Stimulated activated CD8-positive, alpha-beta memory T cell treated with anti-CD3 and anti-CD28 coated beads, Interleukin-4, amount 100 ng/mL, for 4 hours (primary cell): ENCODE measurements at places on chromosomes 16 and 17.

- DNase-seq, result no peak
These were observed 10.9 kb upstream of the DHRS7C start for GRCh38 chr17:9802294-9802693.

- DNase-seq, result no peak
These were observed 10.5 kb downstream of the FAM234A start for GRCh38 chr16:245105-245504.

DNA sequence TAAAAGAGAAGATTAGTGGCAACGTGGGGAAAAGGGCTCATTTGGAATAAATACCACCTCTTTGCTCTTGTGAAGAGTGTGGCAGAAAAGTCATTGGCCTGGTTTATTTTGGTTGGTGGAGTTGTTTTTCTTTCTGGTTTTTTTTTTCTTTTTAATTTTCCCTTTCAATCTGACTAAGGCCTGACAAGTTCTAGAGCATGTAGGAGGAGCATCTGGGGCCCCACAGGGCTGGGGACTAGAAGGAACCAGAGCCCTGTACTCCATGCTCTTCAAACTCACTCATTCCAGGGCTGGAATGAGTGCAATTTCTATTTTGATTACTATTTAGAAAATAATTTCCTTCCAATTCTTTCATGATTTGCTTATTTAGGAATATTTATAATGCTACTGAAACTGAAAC, 13.3 kb downstream of the IRX5 start:
- DNase-seq, result no peak

GRCh38 chr17:57425903-57426880, 169.9 kb downstream of the MSI2 start:
- no peak for DNase-seq

DNA sequence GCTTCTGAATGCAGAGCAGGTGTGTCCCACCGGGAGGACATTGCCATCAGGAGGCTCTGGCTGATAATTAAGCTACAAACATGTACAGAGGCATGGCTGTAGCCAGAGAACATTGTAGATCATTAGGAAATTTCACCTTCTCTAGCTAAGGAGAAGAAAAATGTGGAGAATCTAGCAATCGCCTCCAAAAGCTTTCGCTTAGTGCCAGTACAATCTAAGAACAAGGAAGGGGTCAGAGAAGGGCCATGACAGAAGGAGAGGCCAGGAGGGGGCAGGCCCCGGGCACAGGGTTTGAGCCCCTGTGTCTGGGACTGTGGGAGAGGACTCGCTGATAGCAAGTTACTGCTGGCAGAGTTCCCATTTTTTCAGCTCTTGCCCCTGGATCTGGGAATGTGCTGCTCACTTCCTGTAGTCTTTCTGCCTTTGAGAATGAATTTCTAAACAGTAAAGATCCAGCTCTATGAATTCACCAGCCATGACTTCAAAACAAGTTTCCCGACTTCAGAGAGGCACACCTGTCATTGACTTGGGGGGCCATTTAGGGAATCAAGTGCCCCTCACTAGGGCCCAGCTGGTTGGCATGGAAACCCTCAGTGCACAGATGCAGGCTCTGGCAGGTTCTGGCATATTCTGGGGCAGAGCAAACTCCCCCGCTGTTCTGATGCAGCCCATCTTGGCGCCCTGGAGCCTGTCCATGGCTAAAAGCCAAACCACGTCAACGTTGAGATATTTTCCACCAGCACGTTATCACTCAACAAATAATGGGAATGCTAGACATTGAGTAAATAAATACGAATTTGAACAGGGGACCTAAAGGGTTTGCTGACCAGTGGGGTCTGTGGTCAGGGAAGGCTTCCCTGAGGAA, 59.5 kb upstream of the CACNG4 start:
- DNase-seq, result no peak

DNA sequence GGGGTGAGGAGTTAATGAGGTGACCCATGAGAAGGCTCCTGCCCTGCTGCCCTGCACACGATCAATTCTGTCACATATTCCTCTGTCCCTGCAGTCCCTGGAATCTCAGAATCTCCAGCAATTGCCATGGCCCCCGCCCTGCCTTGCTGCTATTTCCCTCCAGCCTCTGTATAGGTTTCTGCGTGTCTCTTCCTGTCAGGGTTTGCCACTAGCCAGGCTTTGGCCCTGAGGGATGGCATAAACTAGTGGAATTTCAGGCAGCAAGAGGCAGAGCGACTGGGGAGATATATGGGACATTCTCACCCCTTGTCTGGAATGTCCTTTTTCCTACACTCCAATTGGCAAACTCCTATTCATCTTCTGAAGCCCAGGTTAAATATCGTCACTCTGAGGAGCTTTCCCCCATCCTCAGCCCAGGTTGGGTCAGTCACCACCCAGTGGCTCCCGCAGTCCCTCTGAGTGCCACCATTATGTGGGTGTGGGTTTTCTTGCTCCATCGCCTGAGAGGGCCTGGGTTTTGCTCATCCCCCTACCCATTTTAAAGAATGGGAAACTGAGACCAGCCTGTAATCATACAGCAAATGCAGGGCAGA, 15.5 kb upstream of the NATD1 start:
- DNase-seq, result no peak

DNA sequence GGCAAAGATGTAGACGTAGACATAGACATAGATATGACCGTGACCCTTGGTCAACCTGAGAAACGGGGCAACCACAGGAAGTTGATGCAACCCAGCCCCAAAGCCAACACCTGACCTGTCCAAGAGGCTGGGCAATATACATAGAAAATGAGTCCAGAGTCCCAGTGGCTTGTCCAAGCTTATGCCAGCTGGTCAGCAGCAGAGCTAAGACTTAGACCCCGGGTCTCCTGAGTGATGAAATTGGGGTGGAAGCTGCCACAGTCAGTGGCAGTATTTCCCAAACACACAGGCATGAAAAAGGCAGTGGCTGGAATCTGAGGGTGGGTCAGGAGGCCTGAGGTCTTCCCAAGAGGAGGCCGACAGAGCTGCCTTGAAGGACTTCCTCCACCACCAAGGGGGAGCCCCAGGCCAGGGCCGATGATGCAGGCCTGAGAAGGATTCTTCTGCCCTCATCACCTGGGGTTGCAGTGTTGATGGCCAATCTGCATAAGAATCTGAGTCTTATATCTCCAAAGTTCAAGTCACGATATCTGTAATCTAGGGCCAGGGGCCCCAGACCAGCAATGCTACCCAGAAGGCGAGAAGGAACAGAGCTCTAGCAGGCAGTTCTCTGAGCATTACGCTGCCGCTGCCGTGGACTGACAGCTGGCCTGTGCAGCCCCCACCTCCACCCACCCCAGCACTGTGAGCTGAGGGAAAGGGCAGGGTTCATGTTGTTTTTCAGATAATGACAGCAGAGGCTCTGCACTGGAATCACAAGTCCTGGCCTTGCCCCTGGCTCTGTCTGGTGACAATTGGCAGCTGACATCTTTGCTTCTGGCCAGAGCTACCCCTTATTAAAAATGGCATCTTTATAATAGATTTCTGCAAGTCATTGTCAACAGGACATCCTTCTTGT, 72.7 kb downstream of the GNAO1 start:
- no peak for DNase-seq

DNA sequence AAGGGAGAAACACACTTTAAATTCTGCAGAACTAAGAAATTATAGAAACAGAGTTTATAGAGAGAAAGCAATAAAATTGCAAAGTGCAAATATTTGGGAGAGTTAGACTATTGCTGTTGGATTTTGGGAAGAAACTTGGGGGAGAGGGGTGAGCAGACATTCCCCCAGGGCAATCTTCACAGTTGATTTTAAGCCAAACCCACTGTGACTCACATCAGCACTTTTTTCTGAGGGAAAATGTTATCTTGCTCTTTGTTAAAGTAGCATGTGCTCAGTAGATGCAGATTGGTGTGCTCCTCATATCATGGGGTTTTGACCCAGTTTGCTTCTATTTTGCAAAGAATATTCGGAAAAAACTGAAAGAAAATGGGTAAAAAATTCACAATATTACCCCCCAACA, 367.6 kb downstream of the CDH11 start:
- no peak for DNase-seq

DNA sequence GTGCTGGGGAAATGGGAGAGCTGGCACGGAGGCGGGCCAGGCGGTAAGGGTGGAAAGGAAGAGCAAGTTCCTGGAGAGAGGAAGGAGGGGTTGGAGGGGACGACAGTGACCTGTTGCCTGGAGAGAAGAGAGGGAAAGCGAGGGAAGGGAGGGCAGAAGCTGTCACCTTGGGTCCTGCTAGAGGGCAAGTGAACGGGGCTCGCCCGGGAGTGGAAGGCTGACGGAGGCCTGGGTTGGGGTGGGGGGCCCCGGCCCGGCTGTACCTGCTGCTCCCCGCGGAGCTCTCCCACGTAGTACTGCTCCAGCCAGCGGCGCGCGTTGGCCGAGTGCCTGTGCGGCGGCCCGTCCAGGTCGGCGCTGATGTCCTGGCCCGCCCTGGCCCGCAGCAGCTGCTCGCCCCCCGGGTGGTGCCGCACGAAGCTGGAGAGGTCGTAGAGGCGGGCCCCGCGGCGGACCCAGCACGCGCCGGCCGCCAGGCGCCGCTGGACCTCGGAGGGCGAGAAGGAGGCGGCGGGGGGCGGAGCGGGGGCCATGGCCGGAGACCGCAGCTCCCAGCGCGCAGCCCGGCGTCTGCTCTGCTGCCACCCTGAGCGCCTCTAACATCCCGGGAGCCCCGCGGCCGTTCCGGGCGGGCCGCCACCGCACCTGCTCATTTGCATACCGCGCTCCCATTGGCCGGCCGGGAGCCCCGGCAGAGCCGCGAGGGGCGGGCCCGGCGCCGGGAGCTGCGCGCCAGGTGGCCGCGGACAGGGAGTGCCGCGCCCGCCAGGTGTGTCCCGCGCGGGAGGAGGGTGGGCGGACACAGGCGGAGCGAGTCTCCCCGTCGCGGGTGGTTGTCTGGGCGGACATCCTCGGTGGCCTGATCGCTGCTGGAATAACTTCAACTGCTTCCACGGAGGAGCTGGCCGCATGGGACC, at the start of gene FA2H:
Gene FA2H, minus strand, starts transcription at position 598 of the 917 bp plus-strand sequence. Its CDS starts 65 bp downstream, at position 533.
- DNase-seq, result no peak

- no peak for DNase-seq
These were observed 132.1 kb downstream of the KCNJ12 start for GRCh38 chr17:21508211-21508610.

DNA sequence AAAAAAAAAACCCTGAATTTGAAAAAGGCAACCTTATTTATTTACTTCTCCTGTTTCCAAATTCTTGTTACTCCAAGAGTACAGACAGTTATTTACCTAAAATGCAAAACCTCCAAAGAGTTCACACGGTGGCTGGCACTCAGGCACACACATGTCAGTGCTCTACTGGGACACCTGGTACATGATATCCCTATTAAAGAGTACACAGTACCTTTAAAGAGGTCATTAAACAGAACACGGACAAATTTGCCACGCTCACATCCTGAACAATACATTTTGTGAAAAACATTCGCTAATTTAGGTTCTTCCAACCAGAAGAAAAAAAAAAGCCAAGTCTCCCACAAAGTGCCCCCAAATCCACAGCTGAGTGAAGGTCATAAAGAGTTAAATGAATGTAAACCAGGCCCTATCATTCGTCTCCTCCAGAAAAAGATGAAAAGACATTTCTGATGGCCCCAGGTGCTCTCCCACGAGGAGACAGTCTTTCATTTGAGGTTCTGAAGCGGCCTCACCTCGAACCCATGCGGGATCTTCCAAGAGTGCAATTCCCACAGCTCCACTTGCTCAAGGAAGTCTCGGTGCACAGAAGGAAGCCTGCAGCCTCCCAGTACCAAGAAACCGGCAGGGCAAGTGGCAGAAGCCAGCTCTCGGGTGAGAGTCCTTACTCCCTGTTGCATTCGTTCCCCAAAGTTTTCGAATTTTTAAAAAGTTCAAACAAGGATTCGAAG, 993 bp downstream of the ERN1 start:
- no peak for DNase-seq
